ENCODE measurements at places on chromosomes 3 and 15.
A peak's percentile ranks its signal among the peaks of the same experiment; 100 is the strongest.

DNA sequence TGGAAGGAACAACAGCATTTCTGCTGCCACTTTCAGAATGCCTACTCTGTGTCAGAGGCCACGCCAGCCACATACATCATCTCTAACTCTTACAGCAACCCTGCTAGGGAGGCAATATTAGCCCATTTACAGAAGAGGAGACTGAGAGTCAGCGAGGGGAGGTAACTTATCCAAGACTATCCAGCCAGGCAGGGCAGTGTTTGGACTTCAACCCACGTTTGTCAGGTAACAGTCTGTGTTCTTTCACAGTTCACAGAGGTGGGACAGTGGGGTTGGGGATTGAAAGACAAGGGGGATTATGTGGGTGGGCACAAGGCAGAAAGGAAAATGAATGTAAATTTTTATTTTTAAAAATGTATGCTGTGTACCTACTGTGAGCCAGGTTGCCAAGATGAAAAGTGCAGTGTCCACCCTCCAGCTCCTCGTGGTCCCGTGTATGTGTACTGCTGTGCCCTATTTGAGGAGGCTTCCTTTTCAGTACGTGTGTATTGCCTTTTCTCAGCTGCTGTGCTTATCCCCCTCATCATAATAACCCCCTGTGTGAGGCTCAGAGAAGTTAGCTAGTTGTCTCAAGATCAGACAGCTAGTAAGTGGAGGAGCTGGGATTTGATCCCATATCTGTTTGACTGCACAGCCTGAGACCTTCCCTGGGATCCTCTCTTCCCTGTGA, 16.5 kb upstream of the ATP2B2 start:
- no peak for DNase-seq

DNA sequence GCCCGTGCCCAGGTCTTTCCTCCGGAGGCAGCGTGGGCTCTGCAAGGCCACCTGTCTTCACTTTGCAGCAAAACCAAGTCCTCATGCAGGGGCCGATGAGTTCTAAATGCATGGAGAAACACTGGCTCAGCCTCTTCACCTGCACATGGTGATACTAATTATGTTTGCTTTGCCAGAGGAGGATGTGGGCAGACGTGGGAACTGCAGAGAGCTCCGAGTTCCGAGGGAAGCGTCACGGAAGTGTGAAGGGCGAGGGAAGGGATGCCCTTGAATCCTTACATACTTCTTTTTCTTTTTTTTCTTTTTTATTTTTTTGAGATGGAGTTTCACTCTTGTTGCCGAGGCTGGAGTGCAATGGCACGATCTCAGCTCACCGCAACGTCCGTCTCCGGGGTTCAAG, 74.8 kb downstream of the GABRG3 start:
- DNase-seq = no peak

GRCh38 chr15:96978937-96979473, 648.5 kb downstream of the NR2F2 start:
- no peak for DNase-seq

GRCh38 chr15:56919031-56919608, 676 bp downstream of the TCF12 start:
- peak; percentile 81 for DNase-seq

GRCh38 chr3:46298871-46299607, 54.9 kb upstream of the CCR2 start:
- DNase-seq = no peak

GRCh38 chr15:24645627-24646026, 29.9 kb upstream of the NPAP1 start:
- no peak for DNase-seq

- DNase-seq = no peak
Observed at GRCh38 chr3:71616571-71617021, 33.1 kb upstream of the FOXP1 start.

- no peak for DNase-seq
Observed at GRCh38 chr15:85580879-85581278, 200.5 kb downstream of the AKAP13 start.

- peak; percentile 89 for DNase-seq
Observed at GRCh38 chr3:120113128-120114116, 19.2 kb upstream of the GSK3B start.

- no peak for DNase-seq
Observed at GRCh38 chr15:32120577-32121383, 90.5 kb downstream of the CHRNA7 start.

GRCh38 chr15:100426937-100427336, 85.2 kb upstream of the ADAMTS17 start:
- DNase-seq = no peak

- no peak for DNase-seq
Observed at GRCh38 chr3:183944775-183945174, 60.1 kb upstream of the PARL start.

DNA sequence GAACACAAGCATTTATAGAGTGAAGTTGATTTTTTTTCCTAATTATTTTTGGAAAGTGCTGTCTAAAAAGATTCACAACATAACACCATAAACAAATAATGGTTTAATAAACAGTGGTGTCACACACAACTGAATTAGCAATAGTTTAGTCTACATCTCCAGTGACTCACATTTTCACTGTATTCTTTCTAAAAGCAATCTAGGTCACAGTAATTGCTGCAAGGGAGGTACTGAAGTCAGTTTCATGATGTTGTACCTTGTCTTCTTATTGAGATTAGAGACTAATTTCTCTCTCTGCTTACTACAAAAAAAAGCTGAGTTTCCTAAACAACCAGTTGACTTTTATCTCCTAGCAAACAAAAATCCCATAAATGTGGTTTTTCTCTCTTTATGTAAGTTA, 29.6 kb downstream of the PLSCR4 start:
- no peak for DNase-seq

- peak; percentile 46 for DNase-seq
Observed at GRCh38 chr3:59191651-59192050, 141.8 kb upstream of the CFAP20DC start.

DNA sequence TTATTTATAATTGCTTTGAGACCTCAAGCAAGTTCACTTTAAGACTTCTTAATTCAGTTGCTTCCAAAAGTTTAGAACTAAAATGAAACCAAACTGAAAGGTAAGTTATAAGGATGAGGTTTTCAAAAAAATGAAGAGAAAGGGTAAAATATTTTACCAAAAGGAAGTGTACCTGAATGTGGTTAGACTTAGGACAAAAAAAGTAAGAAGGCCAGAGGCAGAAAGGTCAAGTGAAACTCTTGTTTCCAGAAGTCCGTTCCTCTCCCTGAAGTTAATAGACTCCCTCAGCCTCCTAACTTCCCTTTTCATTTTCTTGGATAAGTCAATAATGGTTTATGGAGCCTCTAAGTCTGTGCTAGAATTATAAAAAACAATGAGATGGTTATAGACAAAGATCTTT, 16.6 kb downstream of the BTLA start:
- DNase-seq = no peak

DNA sequence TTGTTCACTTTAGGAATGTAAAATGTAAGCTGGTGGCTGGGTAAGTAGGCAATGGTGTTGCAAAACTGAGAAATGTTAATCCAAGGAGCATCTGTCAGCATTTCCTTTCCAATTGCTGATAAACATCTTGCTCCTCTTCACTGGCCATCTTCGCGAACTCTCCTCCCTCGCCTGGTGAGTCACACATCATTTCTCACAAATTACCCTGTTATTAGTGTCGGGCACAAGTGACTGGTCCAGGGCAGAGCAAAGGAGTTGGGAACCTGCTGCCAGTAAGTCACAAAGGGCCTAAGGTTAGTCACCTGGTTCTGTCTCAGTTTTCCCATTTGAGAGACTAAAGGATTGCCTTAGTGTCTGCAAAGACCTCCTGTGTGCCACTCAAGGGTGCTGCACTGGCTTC, 13.0 kb downstream of the CERS3 start:
- no peak for DNase-seq

DNA sequence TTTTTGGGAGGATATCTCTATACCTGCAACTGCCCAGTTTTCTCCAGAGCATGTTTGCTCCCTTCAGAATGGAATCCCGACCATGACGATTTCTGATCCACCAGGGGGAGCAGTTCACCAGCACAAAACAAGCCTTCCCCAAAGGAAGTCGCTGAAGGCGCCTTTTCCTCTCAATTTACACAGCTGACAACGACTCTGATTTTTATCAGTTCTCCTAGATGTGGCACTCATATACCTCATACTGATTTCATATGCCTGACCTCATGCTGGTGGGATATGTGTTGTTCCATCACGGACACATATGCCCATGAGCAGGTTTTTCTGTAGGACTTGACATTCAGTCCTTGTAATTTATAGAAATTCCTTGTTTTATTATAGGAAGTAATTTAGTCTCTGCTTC, 1028.2 kb downstream of the MCTP2 start:
- DNase-seq = peak; percentile 75

- DNase-seq = no peak
Observed at GRCh38 chr3:15434756-15435155, 7.4 kb downstream of the EAF1 start.

DNA sequence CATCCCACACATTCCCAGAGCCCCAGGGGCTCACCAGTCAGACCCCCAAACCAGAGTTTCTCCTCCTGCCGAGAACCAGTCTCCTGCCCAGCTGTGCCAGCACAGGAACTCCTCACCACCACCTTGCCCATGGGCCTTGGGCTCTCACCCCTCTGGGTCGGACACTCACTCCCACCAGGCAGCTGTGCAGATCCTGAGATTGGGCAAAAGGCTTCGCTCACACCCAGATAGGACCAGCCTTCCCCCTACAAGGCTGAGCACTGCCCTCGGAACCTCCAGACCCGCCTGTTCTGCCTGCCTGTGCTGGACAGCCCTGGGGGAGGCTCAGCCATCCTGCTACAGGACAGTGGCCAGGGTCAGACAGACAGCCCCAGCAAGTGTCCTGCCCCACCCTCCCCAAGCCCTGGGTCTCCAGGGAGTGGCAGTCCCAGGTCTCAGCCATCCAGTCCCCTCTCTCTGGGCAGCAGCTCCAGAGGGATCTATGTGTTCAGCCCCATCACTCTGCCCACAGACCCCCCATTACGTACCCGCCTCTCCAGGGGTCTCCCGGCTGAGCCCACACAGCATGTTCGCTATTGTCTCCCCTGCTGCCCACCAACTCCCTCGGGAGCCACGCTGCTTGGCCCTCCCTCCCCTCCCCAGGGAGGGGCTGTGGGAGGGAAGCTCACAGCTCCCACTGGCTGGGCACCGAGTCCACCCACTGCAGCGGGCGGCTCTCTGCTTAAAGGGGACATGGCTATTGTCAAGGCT, at the start of gene GRIP2:
TSS of gene GRIP2 (minus strand) at position 601 of the 750 bp plus-strand sequence. CDS start at position 567, 34 bp downstream.
- no peak for DNase-seq

GRCh38 chr3:32544894-32545293, 25.8 kb downstream of the DYNC1LI1 start:
- DNase-seq = no peak

- peak; percentile 13 for DNase-seq
Observed at GRCh38 chr15:74917676-74918075, 11.0 kb upstream of the FAM219B start.

DNA sequence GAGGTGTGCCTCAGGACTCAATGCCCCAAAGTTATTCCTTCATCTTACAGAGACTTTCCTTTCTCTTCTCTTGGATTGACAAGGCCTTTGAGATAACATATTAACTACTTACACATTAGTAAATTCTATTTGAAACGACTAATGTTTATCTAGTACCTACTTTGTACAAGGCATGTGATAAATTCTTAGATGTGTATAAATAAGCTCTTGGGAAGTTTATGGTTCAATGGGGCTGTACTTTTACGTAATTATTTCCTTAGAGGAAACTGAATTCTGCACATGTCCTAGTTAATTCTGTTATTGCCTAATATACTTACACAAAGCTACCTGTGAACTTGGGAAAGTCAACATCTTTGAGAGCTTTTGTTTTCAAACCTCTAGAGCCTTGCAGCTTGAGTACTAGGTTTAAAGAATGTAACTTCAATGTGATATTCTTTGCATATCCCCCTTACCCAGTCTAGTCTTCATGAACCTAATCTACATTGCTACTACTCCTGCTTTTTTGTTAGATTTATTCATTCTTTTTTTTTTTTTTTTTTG, 58.5 kb upstream of the RAP2B start:
- no peak for DNase-seq

GRCh38 chr15:100959066-100960050, 40.2 kb downstream of the LRRK1 start:
- DNase-seq = no peak

DNA sequence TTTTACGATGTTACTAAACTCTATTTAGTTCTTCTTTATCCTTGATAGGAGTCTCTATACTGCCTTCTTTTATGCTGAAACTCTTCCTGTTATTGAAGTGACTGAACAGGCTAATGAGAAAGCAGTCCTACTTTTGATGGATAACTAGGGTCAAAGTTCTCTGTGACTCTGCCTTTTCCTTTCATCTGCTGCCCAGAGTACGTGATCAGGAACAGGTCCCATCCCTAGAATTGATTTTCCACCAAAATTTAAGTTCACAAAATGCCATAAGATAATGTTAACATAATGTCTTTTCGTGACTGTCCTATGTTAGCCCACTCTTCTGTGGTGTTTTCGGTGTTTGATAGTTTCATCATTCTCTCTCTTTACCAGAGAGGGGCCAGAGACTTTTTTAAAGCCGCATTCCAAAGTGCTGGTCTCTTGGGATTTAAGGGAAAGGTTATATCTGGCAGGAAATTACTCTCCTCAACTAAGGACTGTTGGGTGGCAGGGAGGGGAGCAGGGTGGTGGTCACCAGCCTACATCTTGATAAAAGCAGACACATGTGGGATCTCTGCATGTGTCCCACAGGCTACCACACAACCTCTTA, 50.3 kb upstream of the PLXND1 start:
- peak; percentile 24 for DNase-seq

GRCh38 chr15:60536951-60537350, 58.0 kb upstream of the ICE2 start:
- no peak for DNase-seq

DNA sequence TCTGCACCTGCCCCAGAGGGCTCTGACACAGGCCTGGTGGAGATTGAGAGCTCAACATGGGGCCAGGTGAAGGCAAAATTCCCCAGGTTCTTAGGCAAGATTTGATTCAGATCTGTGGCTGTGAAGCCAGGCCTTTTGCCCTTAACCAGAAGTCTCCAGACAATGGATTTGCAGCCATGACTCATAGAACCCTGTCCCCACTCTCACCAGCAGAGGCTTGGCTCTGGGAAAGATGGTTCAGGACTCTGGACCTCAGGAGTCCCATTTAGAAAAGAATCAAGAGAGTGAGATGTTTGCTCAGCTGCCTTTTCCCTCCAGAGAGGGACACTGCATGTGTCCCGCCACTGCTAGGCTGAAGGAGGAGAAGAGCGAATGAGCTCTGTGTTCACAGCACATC, 361.4 kb upstream of the ICE2 start:
- peak; percentile 46 for DNase-seq

DNA sequence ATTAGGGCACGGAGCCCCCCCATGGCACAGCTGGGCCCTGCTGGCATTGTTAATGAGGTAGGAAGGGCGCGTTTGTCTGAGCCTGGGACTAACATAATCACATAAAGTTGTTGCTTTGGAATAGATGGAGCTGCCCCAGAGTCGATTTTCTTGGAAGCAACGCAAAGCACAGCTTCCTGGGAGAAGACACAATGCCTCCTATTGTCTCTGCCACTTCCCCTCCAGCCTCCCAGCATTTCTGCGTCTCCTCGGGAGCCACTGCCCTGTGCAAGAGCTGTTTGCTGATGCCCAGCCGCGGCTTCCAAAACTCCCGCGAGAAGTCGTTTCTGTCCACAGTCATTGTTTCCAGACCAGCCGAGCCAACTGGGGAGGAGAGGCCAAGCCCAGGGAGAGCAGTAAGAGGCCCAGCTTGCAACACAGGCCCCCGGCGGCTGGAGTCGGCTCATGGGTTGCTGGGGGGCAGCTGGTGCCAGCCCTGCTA, 18.1 kb upstream of the ALDH1A3 start:
- no peak for DNase-seq
